Activated naive CD8-positive, alpha-beta T cell treated with anti-CD3 and anti-CD28 coated beads, Interleukin-2, amount 50 U/mL, for 24 hours (primary cell): ENCODE measurements at places on chromosomes 11 and 22.
A peak's percentile ranks its signal among the peaks of the same experiment; 100 is the strongest.

DNA sequence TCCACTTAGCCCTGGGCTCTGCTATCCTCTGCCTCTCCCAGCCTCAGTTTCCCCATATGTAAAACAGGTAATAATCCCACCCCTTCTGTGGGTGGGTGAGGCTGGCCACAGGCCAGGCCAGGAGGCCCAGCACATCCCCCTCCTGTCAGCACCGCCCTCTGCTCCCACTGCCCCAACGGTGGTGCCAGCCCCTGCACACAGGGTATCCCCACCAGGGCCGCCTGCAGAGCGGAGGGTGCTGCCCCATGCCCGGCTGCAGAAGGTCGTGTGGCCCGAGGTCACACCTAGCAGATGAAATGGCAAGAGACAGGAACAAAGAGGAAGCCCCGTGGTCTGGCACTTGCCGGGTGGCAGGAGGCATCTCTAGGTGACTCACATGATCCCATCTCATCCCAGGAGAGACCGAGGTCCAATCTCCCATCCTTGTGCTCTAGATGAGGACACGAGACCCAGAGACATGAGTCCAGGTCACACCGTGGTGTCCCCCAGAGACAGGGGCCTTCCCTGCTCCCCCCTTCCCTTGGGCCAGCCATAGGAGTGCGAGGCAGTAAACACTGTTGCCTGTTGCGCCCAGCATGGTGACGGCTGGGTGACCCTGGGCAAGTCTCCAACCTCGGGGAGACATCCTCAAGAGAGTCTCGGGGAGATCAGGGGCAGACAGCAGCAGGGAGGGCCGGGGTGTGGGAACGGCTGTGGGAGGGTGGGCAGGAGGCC is 27.2 kb upstream of the PPARA start:
- no peaks in the 10 kb centered on the region for H3K4me1 ChIP-seq
- H3K36me3 ChIP-seq = no peaks in the 10 kb centered on the region
- no peak for DNase-seq
- no peak overlapping the region for H3K4me3 ChIP-seq
- no peaks in the 10 kb centered on the region for H3K27me3 ChIP-seq

GRCh38 chr22:42214633-42215415 is 55.6 kb downstream of the TCF20 start:
- no peaks in the 10 kb centered on the region for H3K27me3 ChIP-seq
- H3K4me1 ChIP-seq = peaks cover 21% of the 10 kb centered on the region
- H3K36me3 ChIP-seq = peaks cover 34% of the 10 kb centered on the region
- no peak for DNase-seq

GRCh38 chr11:64916040-64916774 is 802 bp downstream of the ATG2A start:
- DNase-seq = peak; percentile 38
- peak overlapping the region; percentile 85 for H3K27ac ChIP-seq
- peaks cover 22% of the 10 kb centered on the region for H3K4me1 ChIP-seq
- H3K27me3 ChIP-seq = no peaks in the 10 kb centered on the region

- no peaks in the 10 kb centered on the region for H3K36me3 ChIP-seq
- peaks cover 19% of the 10 kb centered on the region for H3K4me1 ChIP-seq
- peaks cover 21% of the 10 kb centered on the region for H3K27me3 ChIP-seq
- H3K4me3 ChIP-seq = peak overlapping the region; percentile 79
- H3K27ac ChIP-seq = peak overlapping the region; percentile 69
These were observed 4.0 kb upstream of the MCAM start for GRCh38 chr11:119320776-119321524.

DNA sequence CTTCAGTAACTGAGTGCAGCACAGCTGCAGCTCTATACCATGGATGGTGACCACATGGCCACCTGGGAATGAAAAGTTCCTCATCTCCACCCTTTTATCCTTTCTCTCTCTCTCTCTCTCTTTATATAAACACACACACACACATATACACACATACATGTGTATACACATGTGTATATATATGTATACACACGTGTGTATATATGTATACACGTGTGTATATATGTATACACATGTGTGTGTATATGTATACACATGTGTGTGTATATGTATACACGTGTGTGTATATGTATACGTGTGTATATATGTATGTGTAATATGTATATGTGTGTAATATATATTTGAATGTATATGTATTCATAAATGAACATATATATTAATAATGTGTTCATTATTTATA is 18.8 kb upstream of the FAR1 start:
- no peak overlapping the region for H3K27ac ChIP-seq
- DNase-seq = no peak
- H3K4me3 ChIP-seq = no peak overlapping the region
- H3K27me3 ChIP-seq = peaks cover 14% of the 10 kb centered on the region

- no peaks in the 10 kb centered on the region for H3K27me3 ChIP-seq
- H3K4me1 ChIP-seq = no peaks in the 10 kb centered on the region
- H3K4me3 ChIP-seq = no peak overlapping the region
- no peak overlapping the region for H3K27ac ChIP-seq
- peaks cover 6% of the 10 kb centered on the region for H3K36me3 ChIP-seq
These were observed 43.4 kb downstream of the PAX6 start for GRCh38 chr11:31767685-31768084.

GRCh38 chr11:18309691-18310090 is 12.2 kb downstream of the HPS5 start:
- no peak for DNase-seq
- H3K27me3 ChIP-seq = no peaks in the 10 kb centered on the region
- H3K36me3 ChIP-seq = peaks cover 39% of the 10 kb centered on the region
- peaks cover 7% of the 10 kb centered on the region for H3K4me1 ChIP-seq
- H3K27ac ChIP-seq = no peak overlapping the region

DNA sequence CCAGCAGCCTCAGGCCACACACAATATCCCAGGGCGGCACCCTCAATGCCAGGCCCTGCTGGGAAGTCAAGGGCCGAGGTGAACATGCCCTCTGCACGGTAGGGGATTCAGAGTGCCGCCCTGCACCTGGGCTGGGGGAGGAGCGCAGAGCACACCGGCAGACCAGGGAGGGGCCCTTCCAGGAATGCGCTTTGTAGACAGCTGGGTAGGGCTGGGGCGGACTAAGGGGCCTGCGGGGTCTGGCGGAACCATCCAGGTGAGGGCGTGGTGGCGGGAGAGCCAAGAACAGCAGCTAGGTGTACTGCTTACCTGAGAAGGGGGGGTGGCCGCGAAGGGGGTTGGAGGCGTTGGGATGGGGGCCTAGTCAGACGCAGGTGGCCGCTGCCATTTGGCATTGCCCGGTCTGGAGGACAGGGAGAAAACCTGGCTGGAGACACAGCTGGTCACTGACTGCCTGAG is 26.0 kb downstream of the DUSP8 start:
- no peaks in the 10 kb centered on the region for H3K36me3 ChIP-seq
- no peak overlapping the region for H3K4me3 ChIP-seq
- no peak overlapping the region for H3K27ac ChIP-seq

- no peak for DNase-seq
- H3K4me1 ChIP-seq = no peaks in the 10 kb centered on the region
- no peak overlapping the region for H3K4me3 ChIP-seq
These were observed 984.0 kb downstream of the BRD1 start for GRCh38 chr22:48843640-48844039.

DNA sequence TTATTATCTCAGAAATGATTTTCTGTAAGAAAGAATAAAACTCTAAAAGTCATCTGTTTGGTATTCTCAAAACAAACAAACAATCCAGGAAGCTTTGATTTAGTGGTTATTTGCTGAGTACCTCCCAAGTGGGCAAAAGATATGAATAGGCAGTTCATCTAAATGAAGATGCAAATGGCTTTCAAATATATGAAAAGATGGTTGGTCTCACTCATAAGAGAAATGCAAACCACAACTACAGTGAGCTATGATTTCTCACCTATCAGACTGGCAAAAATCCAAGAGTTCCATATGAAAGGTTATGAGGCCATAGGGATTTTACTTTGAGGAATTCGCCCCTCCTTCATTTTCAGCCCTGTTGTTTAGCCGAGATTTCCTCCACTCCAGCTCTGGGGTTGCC is 11.3 kb upstream of the P2RY2 start:
- H3K36me3 ChIP-seq = no peaks in the 10 kb centered on the region
- no peaks in the 10 kb centered on the region for H3K4me1 ChIP-seq
- H3K27ac ChIP-seq = no peak overlapping the region
- H3K4me3 ChIP-seq = no peak overlapping the region
- DNase-seq = no peak
- peaks cover 9% of the 10 kb centered on the region for H3K27me3 ChIP-seq

- peak overlapping the region; percentile 81 for H3K4me3 ChIP-seq
- no peaks in the 10 kb centered on the region for H3K36me3 ChIP-seq
- H3K4me1 ChIP-seq = peaks cover 55% of the 10 kb centered on the region
These were observed 2.0 kb upstream of the VEGFB start for GRCh38 chr11:64232182-64232966.

DNA sequence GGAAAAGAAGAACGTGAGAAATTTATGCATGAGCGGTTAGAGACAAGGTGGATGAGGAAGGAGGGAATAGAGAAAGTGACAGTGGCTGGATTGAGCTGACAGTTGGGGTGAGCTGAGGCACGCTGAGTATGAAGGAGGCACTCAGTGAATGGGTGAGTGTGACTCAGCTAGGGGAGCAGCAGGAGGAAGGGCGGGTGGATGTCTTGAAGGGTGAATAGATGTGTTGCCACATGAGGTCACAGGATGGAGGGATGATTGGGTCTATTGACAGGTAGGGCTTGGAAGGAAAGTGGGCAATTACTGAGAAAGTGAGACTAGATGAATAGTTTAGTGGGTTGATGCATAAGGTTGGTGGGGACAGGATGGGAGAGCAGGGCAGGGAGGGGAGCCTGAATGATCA is 8.0 kb downstream of the IFITM10 start:
- H3K4me3 ChIP-seq = no peak overlapping the region
- DNase-seq = no peak
- H3K36me3 ChIP-seq = peaks cover 2% of the 10 kb centered on the region
- H3K27ac ChIP-seq = no peak overlapping the region

DNA sequence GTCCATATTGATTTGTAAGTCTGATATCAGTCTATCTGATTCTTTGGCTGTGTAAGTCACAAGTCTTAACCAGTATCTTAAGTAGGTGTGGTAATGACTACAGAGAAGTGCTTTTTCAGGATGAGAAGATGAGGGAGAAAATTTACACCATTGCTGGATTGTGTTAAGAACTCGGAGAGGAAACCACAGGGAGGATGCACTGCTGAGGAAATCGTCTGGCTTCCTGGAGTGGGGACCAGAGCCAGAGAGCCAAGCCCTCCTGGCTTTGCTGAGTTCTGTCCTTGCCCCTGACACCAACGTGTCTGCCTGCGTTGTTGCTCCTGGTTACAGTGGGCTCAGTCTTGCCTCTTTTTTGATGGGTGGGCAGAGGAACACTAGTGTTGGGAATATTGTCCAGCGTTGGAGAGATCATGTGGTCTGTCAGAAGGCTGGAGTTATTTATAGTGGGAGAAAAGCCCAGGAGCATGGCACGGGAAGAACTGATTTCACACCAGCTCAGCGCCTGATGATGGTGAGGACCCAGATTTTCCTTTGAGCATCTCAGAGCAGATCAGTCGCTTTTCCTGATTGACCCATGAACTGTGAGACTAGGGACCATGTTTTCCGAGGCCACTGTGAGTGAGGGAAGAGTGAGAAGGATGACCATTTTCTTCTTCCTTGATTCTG is 29.6 kb downstream of the MARK2 start:
- no peak overlapping the region for H3K4me3 ChIP-seq
- H3K27ac ChIP-seq = peak overlapping the region; percentile 21
- H3K4me1 ChIP-seq = peaks cover 84% of the 10 kb centered on the region
- H3K36me3 ChIP-seq = peaks cover 5% of the 10 kb centered on the region

GRCh38 chr22:36830601-36831000 is 13.8 kb upstream of the PVALB start:
- no peak overlapping the region for H3K27ac ChIP-seq
- H3K27me3 ChIP-seq = peaks cover 32% of the 10 kb centered on the region
- peaks cover 3% of the 10 kb centered on the region for H3K36me3 ChIP-seq
- H3K4me3 ChIP-seq = no peak overlapping the region

- H3K4me1 ChIP-seq = peaks cover 12% of the 10 kb centered on the region
- H3K27me3 ChIP-seq = no peaks in the 10 kb centered on the region
- no peaks in the 10 kb centered on the region for H3K36me3 ChIP-seq
- no peak overlapping the region for H3K27ac ChIP-seq
These were observed 62.4 kb downstream of the ZBTB16 start for GRCh38 chr11:114121804-114122504.

- H3K4me3 ChIP-seq = no peak overlapping the region
- no peak overlapping the region for H3K27ac ChIP-seq
- peaks cover 17% of the 10 kb centered on the region for H3K27me3 ChIP-seq
- no peaks in the 10 kb centered on the region for H3K36me3 ChIP-seq
These were observed 2.8 kb upstream of the BCO2 start for GRCh38 chr11:112172362-112172994.

GRCh38 chr11:125429174-125429707 is 66.8 kb downstream of the FEZ1 start:
- DNase-seq = peak; percentile 57
- H3K4me1 ChIP-seq = no peaks in the 10 kb centered on the region
- H3K27me3 ChIP-seq = peaks cover 7% of the 10 kb centered on the region
- H3K4me3 ChIP-seq = no peak overlapping the region
- H3K36me3 ChIP-seq = no peaks in the 10 kb centered on the region

GRCh38 chr22:38314933-38315822 is 2.1 kb downstream of the CSNK1E start:
- H3K4me1 ChIP-seq = peaks cover 59% of the 10 kb centered on the region
- H3K27ac ChIP-seq = peak overlapping the region; percentile 87
- no peak for DNase-seq
- H3K27me3 ChIP-seq = no peaks in the 10 kb centered on the region

- peaks cover 18% of the 10 kb centered on the region for H3K27me3 ChIP-seq
- peak; percentile 4 for DNase-seq
- H3K4me3 ChIP-seq = no peak overlapping the region
- peaks cover 3% of the 10 kb centered on the region for H3K4me1 ChIP-seq
- no peaks in the 10 kb centered on the region for H3K36me3 ChIP-seq
- H3K27ac ChIP-seq = no peak overlapping the region
These were observed 4.6 kb downstream of the PANX2 start for GRCh38 chr22:50175191-50175461.

DNA sequence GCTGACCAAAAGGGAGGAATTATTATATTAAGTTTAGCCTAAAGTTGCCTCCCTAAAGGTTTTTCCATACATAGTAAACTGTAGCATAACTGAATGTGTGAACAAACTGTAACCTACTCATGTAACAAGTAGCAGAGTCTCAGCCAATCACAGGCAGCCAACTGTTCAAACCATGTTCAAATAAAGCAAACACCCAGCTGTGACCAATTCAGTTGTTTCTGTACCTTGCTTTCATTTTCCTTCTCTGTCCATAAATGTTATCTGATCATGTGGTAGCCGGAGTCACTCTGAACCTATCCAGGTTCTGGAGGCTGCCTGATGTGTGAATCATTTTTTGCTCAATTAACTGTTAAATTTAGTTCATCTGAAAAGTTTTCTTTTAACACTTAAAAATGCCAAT is 373.5 kb downstream of the GUCY1A2 start:
- no peak for DNase-seq
- H3K4me3 ChIP-seq = no peak overlapping the region
- H3K27ac ChIP-seq = no peak overlapping the region
- H3K4me1 ChIP-seq = no peaks in the 10 kb centered on the region

DNA sequence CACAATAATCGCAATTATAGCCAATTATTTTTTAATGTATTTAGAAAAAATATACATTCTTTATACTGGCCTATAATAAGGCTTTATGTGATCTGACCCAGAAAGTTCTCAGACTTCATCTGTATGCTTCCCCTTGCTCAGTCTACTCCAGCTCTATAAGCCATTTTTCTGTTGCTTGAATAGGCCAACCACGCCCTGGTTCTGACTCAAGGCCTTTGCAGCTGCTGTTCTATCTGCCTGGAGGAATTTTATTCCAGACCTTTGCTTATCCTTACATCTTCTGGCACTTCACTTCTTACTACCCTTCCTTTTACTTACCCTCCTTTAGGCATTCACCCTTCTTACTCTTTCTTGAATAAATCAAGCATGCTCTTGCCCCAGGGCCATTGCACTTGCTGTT is 54.9 kb upstream of the PDE3B start:
- H3K27me3 ChIP-seq = no peaks in the 10 kb centered on the region
- no peak for DNase-seq
- no peak overlapping the region for H3K27ac ChIP-seq
